Kidney capillary endothelial cell (primary cell): ENCODE measurements at places on chromosomes 16 and 17.
A peak's percentile ranks its signal among the peaks of the same experiment; 100 is the strongest.

- no peak for DNase-seq
Measured at GRCh38 chr17:10879190-10879836, 41.4 kb upstream of the PIRT start.

GRCh38 chr17:66210208-66210574 is 18.3 kb upstream of the CEP112 start:
- no peak for DNase-seq

DNA sequence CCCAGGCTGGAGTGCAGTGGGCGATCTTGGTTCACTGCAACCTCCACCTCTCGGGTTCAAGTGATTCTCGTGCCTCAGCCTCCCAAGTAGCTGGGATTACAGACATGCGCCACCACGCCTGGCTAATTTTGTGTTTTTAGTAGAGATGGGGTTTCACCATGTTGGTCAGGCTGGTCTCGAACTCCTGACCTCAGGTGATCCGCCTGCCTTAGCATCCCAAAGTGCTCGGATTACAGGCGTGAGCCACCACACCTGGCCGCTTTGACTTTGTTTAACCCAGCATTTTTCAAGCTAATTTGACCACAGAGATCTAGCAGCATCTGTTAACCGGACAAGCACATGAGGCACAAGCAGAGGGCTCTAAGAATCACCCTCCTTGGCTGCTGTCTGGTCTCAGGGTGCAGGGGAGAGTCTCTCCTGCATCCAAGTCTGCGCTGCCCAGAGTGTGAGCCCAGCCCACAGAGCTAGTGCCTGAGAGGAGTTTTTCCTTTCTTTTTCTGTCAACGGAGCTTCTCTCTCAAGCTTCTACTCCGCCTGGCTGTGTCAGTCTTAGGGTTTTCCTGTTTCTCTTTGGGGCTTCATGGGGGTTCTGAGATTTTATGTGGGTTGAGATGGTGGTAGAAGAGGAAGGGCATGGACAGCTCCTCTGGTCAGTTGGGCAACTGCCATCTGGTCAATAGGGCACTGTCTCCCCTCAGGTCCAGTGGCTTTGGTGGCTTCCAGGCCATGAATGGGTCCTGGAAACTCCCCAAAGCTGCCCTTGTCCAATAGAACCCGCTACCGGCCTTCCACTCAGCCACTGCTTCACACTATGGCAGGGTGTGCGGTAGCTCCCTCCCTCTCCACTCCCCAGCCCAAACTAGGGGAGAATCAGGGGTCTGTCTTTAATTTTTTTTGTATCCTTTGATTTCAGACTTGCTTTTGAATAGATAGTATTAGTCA is 59.6 kb downstream of the TNFRSF13B start:
- no peak for DNase-seq

GRCh38 chr17:7997186-7997585 is 5.2 kb upstream of the GUCY2D start:
- no peak for DNase-seq

DNA sequence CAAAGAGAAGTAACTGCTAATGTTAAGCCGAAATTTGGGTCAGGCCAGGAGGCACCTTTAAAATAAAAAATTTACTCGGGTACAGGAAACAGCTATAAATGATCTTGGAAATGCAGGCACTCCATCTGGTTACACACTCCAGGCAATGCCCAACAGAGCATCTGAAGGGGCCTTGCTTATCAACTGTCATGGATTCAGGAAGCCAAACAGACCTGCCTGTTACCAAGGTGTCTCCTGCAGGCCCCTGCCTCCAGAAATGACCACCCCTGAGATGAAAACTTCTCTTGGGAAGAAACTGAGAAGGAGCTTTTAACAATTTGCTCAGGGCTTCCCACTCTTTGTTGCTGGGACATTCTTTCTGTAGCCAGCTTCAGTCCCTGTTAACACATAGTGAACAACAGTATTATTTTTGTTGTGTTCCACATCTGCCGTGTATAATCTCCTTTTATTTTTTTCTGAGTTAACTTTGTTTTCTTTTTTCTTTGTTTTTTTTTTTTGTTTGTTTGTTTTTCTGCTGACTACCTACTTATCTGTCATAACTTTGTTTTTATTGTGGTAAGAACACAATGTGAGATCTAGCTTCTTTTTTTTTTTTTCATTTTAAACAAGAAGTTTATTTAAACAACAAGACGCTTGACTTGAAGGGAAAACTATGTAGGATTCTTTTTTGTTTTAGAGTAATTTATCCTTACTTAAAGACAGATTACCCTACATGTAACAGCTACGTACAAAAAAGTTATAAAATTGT is 18.7 kb upstream of the ATP5MC1 start:
- no peak for DNase-seq

GRCh38 chr17:60802377-60802776 is 124.7 kb downstream of the BCAS3 start:
- no peak for DNase-seq

DNA sequence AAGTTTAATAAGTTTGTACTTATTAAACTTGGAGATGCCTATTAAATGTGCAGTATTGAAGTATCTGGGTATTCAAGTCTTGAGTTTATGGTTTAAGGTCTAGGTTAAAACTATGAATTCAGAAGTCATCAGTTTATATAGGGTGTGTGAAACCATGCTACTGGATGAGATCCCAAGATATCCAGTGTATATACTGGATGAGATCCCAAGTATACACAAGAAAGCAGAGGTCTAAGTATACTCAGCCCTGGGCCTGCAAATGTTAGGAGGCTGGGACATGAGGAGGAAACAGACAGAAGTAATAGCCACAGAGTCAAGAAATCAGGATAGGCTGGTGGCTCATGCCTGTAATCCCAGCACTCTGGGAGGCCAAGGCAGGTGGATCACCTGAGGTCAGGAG is 194.4 kb upstream of the AXIN2 start:
- DNase-seq = no peak

DNA sequence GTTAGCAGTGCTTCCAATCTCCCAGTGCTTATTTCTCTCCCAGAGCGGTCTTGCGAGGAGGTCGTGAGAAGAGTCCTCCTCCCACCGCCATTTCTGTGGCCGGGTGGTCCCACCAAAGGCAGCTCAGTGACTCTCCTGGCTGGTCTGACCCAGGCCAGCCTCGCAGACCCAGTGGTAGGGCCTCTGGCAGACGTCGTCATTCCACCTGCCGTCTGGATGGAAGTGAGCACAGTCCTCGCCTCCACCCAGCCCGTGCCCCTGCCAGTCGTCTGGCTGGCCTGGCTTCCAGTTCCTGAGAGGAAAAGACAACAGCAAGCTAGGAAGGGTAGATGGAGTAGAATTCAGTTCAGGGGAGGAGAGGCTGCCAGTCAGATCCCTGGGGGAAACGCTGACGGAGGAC is 5.1 kb downstream of the CLEC10A start:
- DNase-seq = no peak

DNA sequence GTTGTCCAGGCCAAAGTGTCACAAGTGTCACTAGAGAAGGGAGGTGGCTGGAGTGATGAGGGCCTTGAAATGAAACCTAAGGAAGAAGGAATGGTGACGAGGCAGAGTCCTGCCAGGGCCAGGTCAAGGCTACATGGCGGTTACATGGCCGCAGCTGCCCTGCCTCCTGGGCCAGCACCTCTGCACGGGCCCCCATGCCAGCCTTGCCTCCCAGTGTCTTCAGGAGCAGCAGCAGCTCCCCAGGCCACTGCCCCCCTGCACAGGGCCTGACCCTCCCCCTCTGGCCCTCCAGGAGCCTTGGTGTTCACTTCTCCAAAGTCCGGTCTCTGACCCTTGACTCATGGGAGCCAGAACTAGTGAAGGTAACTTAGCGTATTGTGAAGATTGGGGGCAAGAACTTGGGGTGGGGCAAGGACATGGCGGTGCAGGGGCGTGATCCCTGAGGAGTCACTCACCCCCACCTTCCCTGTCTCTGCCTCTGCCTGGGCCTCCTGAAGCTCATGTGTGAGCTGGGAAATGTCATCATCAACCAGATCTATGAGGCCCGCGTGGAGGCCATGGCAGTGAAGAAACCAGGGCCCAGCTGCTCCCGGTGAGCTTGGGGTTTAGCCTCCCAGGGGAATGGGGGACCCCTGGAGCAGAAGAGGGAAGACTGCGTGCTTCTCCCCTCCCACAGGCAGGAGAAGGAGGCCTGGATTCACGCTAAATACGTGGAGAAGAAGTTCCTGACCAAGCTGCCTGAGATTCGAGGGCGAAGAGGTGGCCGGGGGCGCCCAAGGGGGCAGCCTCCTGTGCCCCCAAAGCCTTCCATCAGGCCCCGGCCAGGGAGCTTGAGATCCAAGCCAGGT is 4.1 kb upstream of the KCTD11 start:
- no peak for DNase-seq

- DNase-seq = no peak
Measured at GRCh38 chr17:12998461-12998860, 19.4 kb downstream of the ELAC2 start.

GRCh38 chr17:73343739-73344454 is 32.1 kb upstream of the CDC42EP4 start:
- DNase-seq = no peak

- DNase-seq = no peak
Measured at GRCh38 chr17:56064506-56064905, 88.8 kb upstream of the ANKFN1 start.

DNA sequence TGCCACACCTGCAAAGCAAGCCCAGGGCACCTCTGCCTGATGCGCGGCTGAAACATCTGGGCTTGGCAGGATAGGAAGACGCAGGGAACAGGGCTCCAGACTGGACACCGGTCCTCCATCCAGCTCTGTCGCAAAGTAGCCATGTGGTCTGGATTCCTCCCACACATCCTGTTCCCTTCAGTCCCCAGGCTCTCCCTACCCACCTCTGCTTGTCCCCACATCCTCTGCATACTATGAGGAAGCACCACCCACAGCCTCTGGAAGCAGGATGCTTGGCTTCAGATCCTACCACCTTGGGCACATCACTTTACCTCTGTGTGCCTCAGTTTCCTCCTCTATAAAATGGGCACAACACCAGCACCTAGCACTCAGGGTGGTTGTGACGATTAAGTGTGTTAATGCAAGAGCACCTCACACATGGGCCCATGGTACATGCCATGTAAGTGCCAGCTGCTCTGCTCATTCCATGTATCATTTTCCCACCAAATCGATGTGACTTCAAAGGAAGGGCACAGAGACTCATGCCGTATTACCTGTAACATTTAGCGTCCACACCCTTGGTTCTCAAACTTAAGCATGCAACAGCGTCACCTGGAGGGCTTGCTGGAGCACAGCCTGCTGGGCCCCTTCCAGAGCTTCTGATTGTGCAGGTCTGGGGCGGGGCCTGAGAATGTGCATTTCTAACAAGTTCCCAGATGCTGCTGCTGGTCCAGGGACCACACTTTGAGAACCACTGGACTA is 138.6 kb upstream of the SDK2 start:
- no peak for DNase-seq

DNA sequence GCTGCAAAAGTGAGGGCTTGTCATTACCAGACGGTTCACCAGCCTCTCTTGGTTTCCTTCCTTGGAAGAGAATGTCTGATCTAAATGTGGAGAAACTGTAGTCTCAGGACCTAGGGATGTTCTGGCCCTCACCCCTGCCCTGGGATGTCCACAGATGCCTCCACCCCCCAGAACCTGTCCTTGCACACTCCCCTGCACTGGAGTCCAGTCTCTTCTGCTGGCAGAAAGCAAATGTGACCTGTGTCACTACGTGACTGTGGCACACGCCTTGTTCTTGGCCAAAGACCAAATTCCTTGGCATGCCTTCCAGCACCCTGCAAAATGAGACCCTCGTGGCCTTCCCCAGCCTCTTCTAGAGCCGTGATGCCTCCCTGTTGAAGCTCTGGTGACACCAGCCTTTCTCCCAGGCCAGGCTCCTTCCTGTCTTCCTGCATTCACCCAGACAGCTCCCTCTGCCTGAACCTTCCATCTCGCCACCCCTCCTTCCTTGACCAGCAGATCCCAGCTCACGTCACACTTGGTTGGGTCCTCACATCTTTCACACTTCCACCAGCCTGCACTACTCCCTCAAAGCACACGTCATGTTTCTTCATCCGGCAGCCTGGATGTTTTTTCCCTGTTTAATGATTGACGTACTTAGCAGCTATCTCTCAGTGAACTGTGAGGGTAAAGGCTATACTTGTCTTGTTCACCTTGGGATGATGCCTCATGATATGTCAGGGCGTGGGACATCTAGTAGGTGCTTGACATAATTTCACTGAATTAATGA is 4.3 kb downstream of the ZNF768 start:
- DNase-seq = no peak

- DNase-seq = no peak
Measured at GRCh38 chr17:6555331-6556120, 829 bp downstream of the PITPNM3 start.

- no peak for DNase-seq
Measured at GRCh38 chr16:72878301-72879269, 169.3 kb downstream of the ZFHX3 start.

DNA sequence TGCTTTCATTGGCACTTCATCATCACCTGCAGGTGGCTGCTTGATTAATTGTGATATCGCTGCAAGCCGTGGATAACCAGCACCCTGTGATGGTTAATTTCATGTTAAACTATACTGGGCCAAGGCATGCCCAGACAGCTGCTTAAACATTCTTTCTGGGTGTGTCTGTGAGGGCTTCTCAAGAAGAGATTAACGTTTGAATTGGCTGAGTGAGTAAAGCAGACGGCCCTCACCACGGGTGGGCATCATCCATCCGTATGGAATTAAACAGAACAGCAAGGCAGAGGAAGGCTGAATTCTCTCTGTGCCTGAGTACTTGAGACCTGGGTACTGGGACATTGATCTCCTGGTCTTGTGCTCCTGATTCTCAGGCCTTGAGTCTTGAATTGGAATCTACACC is 7.1 kb upstream of the ZNF213 start:
- no peak for DNase-seq

DNA sequence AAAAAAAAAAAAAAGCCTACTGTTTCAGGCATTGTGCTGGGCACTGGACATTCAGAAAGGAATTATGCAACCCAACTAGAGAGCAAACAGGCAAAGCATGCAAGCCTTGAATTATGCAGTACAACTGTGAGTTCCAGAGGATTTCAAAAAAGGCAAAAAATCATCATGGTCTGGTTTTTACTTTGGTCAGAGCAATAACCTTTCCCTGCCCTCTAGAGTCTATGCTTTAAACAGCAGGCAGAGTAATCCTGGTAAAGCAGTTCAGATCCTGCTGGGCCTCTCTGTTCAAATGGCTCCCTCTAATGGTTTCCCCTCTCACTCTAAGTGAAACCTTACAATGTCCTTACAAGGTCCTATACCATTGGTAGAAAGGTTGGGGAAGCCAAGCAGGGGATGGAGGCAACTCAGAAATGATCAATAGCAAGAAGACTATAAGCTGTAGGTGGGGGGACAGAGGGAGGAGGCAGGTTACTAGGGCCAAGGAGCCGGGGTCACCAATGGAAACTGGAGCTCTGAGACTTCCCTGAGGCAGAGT is 4.6 kb upstream of the TAF15 start:
- peak; percentile 87 for DNase-seq

DNA sequence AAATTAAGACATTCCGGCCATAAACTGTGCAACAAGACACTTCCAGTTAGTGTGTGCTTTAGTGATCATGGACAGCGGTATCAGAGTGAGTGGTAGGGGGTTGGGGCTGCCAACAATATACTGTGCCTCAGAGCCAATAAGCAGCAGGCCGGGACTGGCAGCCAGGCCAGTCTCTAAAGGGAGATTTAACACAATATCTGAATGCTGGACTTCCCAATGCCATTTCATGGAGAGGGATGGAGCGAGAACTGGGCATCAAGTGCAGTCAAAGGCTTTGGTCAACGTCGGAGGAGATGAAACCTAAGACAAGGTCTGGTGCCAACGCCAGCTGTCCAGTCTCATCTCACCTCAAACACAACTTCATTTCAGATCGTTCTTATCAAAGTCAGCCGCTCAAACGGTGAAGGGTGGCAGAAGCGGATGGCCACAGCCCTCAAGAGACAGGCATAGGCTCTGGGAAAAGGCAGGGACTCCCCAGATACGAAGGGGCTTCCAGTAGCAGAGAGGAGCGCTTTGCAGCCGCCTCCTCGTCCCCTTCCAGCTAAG is 935 bp downstream of the USP32 start:
- peak; percentile 52 for DNase-seq

- no peak for DNase-seq
Measured at GRCh38 chr16:88549671-88550245, 20.4 kb upstream of the ZC3H18 start.
